Natural killer cell treated with Interleukin-12 subunit alpha and Interleukin-12 subunit beta and Interleukin-15 and Interleukin-18, amount 100 ng/mL, for 72 hours (primary cell): ENCODE measurements at places on chromosomes 16 and 17.

DNA sequence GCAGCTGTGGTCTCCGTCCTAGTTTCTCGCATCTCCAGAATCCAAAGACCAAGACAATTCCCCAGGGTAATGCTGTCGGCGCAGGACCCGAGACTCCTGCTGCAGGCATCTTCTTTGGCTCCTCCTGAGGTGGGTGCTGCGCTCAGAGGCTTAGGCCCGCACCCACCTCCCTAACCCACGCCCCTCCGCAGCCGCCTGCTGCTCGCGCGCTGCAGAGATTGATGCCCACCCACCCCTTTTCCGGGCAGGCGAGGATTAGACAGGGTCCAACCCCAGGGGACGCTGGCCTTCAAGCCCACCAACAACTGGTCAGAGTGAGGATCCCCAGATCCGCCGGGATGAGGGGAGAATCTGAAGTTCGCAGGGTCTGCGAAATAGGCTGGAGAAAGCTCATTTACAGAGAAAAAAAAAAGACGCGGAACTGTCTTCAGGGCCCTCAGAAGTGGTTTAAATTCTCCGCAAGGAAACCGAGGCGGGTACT is 27.9 kb downstream of the SLFN11 start:
- no peak for DNase-seq
- no peaks in the 10 kb centered on the region for H3K27me3 ChIP-seq
- H3K27ac ChIP-seq = peak overlapping the region; percentile 76

- peak overlapping the region; percentile 93 for H3K27ac ChIP-seq
- no peak for DNase-seq
- no peaks in the 10 kb centered on the region for H3K36me3 ChIP-seq
- peaks cover 21% of the 10 kb centered on the region for H3K4me1 ChIP-seq
- peak overlapping the region; percentile 87 for H3K4me3 ChIP-seq
These were observed 712 bp downstream of the TMEM256 start for GRCh38 chr17:7403043-7403726.

GRCh38 chr16:47928008-47928407 is 227.8 kb downstream of the ABCC12 start:
- no peaks in the 10 kb centered on the region for H3K4me1 ChIP-seq
- no peak overlapping the region for H3K4me3 ChIP-seq
- H3K27ac ChIP-seq = no peak overlapping the region

DNA sequence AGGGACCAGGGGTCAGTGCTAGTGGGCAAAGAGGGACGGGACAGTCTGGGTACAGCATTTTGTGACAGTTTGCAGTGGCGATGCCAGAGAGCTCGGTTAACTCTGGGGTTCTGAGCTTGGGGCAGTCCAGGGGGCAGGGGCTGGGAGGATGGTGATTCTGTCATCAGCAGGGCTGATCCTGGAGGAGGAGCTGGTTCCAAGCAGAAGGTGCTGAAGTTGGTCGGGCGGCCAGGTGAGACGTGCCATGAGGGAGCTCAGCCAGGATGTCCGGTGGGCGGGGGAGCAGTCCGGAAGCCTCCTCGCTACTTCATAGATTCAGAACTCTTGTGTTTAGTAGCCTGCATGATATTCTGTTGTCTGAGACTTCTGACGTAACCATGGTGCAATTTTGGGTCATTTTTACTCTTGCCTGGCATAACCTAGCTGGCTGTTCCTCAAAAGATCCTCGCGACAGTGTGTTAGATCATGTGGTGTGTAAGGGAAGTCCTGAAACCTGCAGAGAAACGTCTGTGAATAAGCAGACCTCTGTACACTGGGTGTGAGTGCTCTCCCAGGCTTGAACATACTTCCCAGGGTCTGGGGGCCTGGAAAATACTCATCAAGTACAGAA is 122.0 kb downstream of the CLEC16A start:
- H3K4me1 ChIP-seq = peaks cover 11% of the 10 kb centered on the region
- peaks cover 17% of the 10 kb centered on the region for H3K36me3 ChIP-seq
- no peak overlapping the region for H3K4me3 ChIP-seq
- H3K27ac ChIP-seq = peak overlapping the region; percentile 56
- DNase-seq = no peak
- H3K27me3 ChIP-seq = no peaks in the 10 kb centered on the region

GRCh38 chr17:61335105-61335844 is 64.4 kb upstream of the TBX2 start:
- no peaks in the 10 kb centered on the region for H3K27me3 ChIP-seq
- no peaks in the 10 kb centered on the region for H3K36me3 ChIP-seq
- peaks cover 10% of the 10 kb centered on the region for H3K4me1 ChIP-seq

- DNase-seq = no peak
- peaks cover 27% of the 10 kb centered on the region for H3K4me1 ChIP-seq
- no peak overlapping the region for H3K4me3 ChIP-seq
These were observed 4.0 kb downstream of the CTC1 start for GRCh38 chr17:8243827-8244226.

GRCh38 chr17:44219108-44219615 is 313 bp downstream of the UBTF start:
- H3K36me3 ChIP-seq = peaks cover 9% of the 10 kb centered on the region
- H3K27me3 ChIP-seq = no peaks in the 10 kb centered on the region
- DNase-seq = peak; percentile 79
- no peak overlapping the region for H3K4me3 ChIP-seq
- H3K4me1 ChIP-seq = peaks cover 43% of the 10 kb centered on the region
- H3K27ac ChIP-seq = no peak overlapping the region

DNA sequence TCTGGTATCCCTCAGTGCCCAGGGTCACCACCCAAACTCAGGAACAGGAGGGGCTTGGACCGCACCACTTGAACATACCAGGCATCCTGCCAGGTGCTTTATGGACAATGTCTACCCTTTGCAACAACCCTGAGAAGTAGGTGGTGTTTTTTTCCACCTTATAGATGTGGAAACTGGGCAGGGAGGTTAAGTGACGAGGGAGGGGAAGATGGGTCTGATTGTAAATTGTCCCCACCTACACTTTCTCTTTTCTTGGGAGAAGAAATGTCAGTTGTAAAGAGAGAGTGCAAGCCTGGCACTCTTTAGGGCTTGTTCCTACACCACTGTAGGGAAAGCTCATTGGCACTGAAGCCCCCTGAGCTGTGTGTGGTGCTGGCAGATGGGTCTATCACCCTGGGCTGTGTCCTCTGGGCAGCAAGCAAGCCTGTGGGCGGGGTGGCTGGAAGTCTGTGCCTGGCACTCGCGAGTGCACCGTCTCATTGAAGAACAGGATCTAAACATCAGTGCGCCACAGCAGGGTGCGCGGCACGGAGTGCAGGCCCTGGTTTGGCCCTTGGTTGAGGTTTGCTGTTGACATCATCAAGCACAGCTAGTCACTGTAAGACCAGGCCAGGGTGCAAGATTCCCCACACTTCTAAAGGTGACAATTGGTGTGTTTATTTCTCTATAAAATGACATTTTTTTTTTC is 15.1 kb downstream of the NOD2 start:
- no peak for DNase-seq
- H3K27me3 ChIP-seq = no peaks in the 10 kb centered on the region
- H3K27ac ChIP-seq = peak overlapping the region; percentile 33
- H3K4me3 ChIP-seq = peak overlapping the region; percentile 33
- peaks cover 21% of the 10 kb centered on the region for H3K36me3 ChIP-seq
